NCI-H1417 (cell line): ENCODE measurements at places on chromosomes 1 and 21.
A peak's percentile ranks its signal among the peaks of the same experiment; 100 is the strongest.

- no peak for DNase-seq
Measured at GRCh38 chr1:210653771-210654170, 325.1 kb downstream of the HHAT start.

GRCh38 chr1:24212376-24212775 is 25.3 kb upstream of the IFNLR1 start:
- DNase-seq, result no peak

GRCh38 chr1:229003233-229004031 is 267.5 kb upstream of the RAB4A start:
- no peak for DNase-seq

GRCh38 chr21:31755027-31755426 is 23.1 kb upstream of the SCAF4 start:
- DNase-seq, result no peak

DNA sequence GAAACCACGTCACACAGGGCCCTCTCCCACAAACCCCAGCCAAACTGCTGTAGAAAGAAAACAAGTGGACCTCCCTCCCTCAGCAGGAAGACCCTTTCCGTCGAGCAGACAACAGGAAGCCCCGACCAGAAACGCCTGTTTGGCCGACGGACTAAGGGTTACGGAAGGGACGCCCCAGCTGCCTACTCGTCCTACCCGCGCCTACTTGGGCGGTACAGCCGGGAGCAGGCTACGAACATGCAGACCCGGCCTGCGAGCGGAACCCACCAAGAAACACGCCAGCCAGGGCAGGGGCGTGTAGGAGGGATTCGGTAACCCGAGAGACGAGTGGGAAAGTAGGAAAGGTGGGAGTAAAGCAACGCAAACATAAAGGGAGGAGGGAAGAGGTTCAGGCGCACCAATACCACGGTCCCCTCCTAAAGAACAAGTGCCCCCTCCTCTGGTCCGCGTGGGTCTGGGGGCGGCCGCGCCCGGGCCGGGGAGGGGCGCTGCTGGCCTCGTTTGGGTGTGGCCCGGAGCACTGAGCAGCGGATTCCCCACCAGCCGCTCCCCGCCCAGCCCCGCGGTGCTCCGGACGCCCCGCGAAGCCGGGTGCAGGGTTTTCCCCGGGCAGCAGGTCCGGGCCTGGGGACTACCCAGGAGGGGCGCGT is 450 bp downstream of the S100A10 start:
- no peak for DNase-seq

- no peak for DNase-seq
Measured at GRCh38 chr1:36359911-36360550, 25.7 kb downstream of the STK40 start.

- no peak for DNase-seq
Measured at GRCh38 chr21:35885942-35886541, 174.3 kb downstream of the SETD4 start.

GRCh38 chr1:198638894-198639635 is at the start of gene PTPRC:
PTPRC (plus strand) TSS chr1:198639040; CDS start chr1:198639269, 229 bp downstream.
- DNase-seq, result no peak

- DNase-seq, result peak; percentile 45
Measured at GRCh38 chr1:25810341-25811299, 9.1 kb upstream of the MTFR1L start.

- DNase-seq, result no peak
Measured at GRCh38 chr1:230233786-230234185, 166.7 kb downstream of the GALNT2 start.

DNA sequence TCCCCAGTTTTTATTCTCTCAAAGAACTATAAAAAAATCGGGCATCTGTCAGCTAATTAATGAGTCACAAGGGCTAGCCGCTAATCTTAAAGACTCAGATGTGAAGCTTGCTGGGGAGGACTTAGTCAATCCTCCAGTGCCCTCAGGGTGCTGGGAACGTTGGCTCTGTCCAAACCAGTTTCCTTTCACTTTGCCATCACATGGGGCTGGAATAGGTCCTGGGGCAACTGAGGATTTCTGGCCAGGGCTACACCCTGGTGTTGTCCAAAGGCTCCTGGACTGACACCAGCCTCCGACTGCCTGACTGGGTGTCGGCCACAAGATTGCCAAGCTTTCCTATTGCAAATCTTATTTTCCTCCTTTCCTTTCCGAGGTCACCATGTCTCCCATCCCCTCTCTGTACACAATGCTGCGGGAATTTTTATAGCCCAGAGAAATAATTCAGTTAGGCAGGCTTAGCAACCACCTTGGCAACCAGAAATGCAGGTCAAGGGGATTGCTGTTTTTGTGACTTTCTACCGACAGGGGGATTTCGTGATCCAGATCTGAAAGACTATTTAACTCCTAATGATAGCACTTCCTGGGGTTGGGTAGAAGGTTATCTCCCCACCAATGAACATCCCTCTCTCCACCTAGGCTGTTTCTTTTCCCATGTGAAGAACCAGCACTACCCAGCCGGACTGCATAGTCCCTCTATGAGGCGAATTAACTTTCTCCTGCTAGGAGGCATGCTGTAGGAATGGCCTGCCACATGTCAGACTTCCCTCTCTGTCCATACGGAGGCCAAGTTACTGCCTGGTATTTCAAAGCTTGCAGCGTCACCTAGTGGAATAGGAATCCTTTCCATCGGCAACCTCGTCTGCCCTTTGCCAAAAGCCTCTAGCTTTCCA is 29.9 kb upstream of the CTBS start:
- no peak for DNase-seq

- no peak for DNase-seq
Measured at GRCh38 chr1:68293122-68293521, 60.8 kb upstream of the WLS start.

DNA sequence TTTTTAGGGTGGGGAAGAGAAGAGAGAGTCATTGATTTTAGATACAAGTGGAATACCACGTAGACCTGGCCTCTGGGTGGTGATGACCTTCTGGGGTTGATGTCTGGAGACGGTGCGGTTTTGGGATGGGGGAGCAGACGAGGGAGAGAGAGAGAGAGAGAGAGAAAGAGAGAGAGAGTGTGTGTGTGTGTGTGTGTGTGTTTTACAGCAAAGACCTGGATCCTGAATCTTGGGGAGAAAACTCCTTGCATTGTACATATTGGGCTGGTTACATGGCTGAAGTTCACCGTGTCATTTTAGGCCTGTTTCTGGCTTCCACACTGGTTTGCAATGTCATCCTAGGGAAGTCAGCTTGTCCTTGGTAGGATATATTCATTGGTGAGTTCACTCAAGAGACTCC is 89.0 kb downstream of the GALNT2 start:
- no peak for DNase-seq

DNA sequence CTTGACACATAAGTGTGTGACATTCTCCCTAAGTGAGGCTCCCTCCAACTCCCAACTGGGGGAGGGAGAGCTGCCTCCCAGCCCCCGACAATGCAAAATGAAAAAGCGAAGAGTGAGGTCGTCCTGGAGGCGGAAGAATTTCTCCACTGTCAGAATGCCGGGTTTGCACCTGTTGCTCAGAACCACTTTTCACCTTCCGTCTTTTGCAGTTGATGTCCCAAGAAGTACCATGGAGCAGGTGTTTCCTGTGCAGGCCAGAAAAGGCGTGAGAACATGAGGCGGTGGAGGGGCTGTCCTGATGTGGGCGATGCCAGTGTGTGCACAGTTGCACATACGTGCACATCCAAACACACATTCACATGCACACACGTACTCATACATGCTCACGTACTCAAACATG is 158.6 kb upstream of the AJAP1 start:
- DNase-seq, result no peak

DNA sequence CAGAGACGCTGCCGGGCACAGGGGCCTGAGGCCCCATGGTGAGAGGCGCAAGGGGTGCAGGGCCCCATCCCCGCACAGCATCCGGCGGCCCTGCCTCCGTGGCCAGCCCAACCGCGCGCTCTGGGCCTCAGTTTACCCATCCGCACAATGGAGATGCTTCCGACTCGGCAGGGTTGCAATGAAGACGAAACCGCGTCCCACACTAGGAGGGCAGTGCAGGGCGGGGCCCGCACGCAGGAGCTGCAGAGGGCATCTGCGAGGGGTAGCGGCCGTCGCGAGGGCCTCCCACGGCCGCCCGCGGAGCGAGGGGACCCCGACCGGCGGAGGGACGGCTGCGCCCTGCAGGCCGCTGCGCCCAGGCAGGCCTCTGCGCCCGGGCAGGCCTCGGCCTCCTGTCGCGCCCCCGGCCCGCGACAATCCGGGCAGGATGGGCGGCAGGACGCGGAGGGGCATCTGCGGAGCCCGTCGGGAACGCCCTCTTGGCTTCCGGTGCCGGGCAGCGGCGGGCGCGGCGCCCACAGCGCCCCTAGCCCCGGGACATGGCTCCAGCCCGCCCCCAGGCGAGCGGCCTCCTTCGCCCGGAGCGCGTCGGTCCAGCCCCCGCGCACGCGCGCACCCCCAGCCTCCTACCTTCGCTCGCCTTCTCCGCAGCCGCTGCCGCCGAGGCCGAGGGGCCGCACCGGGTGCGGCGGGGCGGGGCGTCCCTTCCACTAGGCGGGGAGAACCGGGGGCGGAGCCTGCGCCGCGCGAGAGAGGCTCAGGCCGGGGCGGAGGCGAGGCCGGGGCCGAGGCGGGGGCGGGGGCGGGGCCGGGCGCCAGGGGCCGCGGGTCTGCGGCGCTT is 15.3 kb downstream of the RNU1-1 start:
- peak; percentile 90 for DNase-seq

DNA sequence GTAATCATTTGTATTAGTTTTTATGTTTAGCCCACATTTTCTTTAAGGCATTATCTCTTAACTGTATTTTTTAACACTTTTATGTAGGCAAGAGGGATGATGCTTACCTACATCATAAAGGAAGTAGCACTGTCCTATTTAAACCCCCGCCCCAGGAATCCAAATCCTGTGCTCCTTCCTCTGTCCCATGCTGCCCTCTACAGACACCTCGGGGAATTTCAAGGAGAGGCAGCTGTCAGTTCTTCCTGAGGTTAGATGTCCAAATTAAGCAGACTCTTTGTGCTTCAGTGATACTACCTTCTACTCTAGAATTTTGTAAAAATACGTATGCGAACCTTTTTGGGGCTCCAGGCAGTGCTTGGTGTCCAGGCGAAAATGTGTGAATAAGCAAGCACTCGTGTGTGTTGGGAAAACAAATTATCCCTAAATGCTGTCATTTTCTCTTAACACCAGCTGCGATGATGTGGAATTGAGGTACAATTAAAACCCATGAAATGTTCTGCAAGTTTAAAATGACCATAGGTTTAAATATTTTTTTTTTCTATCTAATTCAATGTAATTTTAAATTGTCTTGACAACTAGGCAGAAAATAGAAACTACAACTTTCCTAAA is 19.2 kb downstream of the CRCT1 start:
- peak; percentile 16 for DNase-seq

GRCh38 chr1:200893411-200893901 is 1.2 kb upstream of the INAVA start:
- DNase-seq, result no peak

GRCh38 chr1:47991187-47991586 is 6.0 kb downstream of the TRABD2B start:
- no peak for DNase-seq

GRCh38 chr1:60921175-60921574 is 161.2 kb upstream of the NFIA start:
- DNase-seq, result no peak

- DNase-seq, result peak; percentile 54
Measured at GRCh38 chr1:159141584-159142390, 29.6 kb upstream of the CADM3 start.

GRCh38 chr1:78676993-78677392 is 27.4 kb downstream of the IFI44 start:
- DNase-seq, result no peak

GRCh38 chr1:1775327-1776226 is 2.7 kb downstream of the NADK start:
- no peak for DNase-seq
